GM23338 (cell line): ENCODE measurements at places on chromosomes 4 and X.
A peak's percentile ranks its signal among the peaks of the same experiment; 100 is the strongest.

DNA sequence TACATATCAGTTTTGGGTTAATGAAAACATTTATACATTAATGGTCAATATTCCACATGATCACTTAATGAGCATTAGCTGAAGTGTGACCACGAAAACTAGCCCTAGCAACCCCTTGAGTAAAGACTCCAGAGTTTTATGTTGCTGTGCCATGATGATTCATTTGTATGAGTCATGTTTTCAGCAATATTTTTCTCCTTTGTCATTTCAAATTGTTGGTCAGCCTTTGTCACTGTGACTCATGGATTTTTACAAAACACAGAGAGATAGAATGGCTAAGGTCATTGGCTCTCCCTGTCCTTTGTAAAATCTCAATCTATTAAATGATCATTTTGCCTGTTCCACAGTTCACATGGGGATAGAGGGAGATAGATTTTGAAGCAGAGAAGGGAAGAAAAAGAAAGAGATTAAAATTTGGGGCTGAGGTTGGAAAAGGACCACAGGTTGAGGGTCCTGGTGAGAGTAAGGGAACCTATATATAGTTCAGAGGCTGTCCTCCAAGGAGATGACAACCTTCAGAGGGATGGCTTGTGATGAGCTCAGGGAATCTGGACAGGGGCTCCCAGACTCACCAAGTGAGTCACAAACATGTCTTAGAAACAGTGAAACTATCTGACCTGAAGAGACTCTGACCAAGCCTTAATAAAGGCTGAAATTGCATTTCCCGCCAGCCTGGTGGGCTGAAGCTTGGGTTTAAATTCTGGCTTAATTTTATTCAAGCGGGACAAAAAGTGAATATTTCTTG lies 25.6 kb downstream of the NR0B1 start:
- peak; percentile 8 for DNase-seq

- no peak for DNase-seq
Observed at GRCh38 chr4:792626-793092, 33.3 kb downstream of the CPLX1 start.

DNA sequence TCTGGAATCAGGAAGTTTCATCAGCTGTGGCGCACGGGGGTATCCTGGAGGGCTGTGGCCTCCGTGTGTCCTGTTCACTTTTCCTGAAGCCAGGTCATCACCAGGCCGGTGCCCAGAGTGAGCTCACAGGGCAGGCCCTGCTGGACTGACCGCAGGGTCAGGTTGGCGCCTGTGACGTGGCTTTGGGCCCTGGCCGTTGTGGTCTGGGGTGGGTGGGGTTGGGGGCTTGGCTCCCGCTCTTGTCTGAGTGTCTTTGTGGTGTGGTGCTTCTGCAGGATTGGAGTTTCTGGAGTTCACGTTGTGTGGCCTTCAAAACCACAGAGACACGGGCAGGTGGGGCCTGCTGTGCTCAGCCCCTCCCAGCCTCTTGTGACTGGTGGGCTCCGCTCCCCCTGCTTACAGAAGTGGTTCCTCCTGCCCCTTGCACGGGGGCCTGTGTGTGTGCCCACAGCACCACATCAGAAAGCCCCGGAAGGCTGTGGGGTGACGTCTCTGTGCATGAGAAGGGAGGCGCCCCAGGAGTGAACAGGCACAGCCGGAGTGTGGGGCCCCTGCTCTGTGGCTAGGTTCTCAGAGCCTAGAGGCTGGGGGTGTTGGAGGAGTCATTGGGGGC lies 9.5 kb downstream of the RGS12 start:
- DNase-seq, result no peak

DNA sequence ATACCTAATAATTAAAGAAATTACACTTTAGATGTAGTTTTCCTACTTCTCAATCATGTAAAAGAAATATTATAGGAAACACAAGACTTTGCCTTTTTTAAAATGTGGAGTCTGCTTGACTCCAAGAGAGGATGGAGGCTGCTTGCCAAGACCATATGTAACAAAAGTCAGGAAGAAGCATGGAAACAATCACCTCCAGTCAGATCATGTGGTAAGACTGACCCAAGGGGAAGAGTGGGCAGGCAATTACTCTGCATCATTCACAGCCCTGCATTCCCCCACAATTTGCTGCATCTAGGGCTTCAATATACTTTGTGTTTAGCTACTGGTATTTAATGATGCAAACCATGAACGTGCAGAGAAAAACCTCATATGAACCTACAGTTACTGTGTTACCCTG lies 78.0 kb upstream of the RXFP1 start:
- no peak for DNase-seq

- DNase-seq, result no peak
Observed at GRCh38 chr4:140876615-140877364, 120.6 kb upstream of the TBC1D9 start.

DNA sequence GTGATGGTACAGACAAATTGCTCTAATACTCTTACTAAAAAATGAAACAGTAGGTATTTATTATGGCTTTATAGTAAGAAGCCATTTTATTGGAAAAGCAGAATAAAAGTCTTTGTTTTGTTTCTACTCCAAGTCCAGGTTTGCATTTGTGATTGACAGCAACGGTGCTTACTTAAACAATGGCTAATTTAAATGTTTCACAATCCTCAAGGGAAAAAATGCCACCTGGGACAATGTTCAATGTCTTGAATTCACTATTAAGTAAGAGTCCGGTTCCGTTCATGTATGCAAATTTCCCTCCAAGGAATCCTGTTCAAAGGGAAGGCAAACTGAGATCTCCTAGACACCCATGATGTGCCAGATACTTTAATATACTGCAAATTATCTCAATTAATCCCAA lies 123.6 kb downstream of the RBM47 start:
- DNase-seq, result no peak

GRCh38 chr4:73803213-73803612 lies 33.3 kb upstream of the CXCL6 start:
- no peak for DNase-seq

DNA sequence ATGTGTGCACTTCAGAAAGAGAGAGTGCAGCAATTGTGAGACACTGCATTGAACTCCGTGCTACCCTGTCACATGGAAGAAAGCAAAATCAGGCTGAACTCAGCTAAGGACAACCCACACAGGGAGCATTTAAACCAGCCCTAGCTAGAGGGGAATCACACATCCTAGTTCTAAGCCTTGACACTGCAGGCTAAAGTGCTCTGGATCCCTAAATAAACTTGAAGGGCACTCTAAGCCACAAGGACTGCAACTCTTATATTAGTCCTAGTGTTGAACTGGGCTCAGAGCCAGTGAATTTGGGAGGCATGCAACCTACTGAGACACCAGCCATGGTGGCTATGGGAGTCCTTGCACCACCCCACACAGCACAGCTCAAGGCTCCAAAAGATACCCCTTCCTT lies 311.9 kb downstream of the OPHN1 start:
- no peak for DNase-seq

- DNase-seq, result peak; percentile 17
Observed at GRCh38 chr4:118869808-118870342, 18.8 kb upstream of the SYNPO2 start.

DNA sequence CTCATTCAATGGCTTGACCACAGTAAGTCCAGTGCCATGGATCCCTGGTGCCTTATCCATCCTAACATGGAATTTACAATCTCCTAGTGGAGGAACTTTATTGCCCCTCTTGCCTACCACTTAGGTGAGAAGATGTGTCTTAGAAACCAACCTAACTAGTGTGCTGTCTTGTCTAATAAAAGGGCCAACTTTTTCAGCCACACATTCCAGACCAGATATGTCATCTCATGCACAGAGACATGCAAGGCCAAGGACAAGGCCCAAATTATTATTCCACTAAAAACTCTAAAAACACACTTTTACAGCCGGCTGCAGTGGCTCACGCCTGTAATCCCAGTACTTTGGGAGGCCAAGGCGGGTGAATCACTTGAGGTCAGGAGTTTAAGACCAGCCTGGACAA lies 10.6 kb upstream of the PRDX4 start:
- no peak for DNase-seq

DNA sequence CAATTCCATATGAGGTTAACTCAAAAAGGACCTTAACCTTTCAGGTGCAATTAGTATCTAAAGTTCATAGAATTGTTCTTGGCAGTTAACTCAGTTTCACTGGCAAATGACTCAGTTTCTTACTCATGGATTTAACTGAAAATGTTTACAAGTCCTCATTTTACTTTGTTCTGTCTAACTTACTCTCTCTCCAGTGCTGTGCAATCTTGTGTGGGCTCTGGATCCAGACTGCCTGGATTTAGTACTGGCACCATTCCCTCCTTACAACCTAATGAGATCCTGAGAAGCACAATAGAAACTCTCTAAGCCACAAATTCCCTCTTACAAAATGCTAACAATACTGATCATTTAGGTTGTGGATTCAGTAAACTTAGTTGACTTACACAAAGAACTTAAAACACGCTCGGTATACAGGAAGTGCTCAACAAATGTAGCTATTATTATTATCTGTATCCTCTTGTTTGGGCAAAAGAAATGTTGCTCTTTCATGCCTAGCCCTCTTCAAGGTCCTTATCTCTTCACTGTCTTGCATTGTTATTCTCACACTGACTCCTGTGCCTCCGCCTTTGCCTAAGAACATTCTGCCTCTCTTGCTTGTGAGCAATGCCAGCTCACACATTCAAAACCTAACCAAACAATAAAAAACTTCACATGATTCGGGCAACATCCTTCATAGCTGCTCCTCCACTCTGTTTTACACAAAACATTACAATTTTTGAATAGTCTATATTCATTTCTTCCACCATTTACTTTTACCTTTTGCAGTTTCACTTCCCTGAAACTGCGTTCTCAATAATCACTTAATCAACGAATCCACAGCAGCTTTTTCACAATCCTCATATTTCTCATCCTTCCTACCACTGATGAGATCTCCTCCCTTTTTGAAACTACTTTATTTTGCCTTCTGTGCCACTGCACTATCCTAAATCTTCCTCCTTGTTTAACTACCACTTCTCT lies 91.8 kb downstream of the PDE5A start:
- no peak for DNase-seq

DNA sequence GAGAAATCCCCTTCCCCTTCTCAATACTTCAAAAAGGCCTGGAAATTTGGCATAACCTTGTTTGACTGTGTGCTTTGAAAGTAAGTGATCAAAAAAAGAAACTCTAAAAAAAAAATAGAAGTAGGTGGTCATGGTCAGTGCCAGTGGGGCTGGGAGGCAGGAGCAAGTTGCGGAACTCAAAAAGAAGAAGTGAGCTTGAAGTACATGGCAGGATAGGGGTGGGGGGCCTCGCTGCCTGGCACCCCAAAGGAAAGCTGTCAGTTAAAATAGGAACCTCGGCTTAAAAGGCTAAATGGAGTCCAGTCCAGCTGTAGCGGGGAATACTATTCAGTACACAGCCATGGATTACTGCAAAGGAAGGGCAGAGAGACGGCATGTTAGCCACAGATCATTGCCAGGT lies 12.2 kb upstream of the NKRF start:
- DNase-seq, result no peak

- DNase-seq, result no peak
Observed at GRCh38 chr4:81287101-81287500, 72.1 kb upstream of the PRKG2 start.

GRCh38 chr4:113700602-113701150 lies 60.9 kb downstream of the CAMK2D start:
- no peak for DNase-seq

GRCh38 chr4:24683116-24683515 lies 98.8 kb upstream of the DHX15 start:
- no peak for DNase-seq

GRCh38 chrX:44156726-44157125 lies 183.5 kb upstream of the NDP start:
- no peak for DNase-seq

- DNase-seq, result no peak
Observed at GRCh38 chrX:53184836-53185235, 40.2 kb downstream of the KDM5C start.

DNA sequence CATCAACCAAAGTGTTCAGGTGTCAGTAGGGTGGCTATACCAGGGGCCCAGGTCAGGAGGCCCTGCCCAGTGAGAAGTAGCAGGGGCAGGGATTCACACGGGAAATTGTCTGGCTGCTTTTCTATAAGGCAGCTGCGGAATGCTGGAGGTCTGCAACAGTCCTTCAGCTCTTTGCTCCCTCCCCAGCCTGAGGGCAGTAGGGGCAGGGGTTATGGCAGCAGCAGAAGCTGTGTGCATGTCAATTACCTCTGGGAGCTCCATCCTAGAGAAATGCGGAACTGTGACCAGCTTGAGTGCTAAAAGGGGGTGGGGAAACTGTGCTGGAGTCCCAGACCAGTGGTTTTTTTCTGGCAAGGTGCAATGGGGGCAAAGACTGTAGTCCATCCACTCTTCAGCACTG lies 810.4 kb downstream of the PCDH7 start:
- no peak for DNase-seq

- no peak for DNase-seq
Observed at GRCh38 chr4:118776157-118776954, 59.6 kb downstream of the SEC24D start.

DNA sequence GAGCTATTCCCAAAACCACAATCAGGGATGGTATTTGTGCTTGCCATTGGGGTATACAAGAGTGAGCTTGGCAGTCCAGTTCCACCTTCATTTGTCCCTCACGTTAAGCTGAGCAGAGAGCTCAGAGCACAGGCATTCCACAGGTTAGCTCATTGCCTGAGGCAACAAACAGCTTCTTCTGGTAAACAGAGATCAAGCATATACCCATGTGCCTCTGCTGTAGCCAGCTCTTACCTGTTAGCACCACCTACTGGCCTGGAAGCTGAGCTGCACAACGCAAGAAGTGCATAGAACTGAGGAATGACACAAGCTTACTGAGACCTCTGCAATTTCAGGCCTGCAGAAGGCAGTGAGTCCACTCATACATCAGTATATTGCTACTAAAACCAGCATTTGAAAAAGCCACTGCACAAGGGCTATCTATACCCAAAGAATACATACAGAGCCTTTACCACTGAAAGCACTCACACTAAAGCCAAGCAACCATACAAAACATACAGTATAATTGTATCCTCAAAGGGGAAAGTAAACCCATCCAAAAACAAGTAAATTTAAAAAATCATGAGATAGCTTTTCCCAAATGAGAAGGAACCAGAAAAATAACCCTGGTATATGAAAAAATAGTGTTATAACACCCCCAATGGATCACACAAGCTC lies 258.3 kb upstream of the GABRA2 start:
- peak; percentile 87 for DNase-seq

- DNase-seq, result no peak
Observed at GRCh38 chr4:69518538-69519198, 23.0 kb upstream of the UGT2B4 start.

GRCh38 chr4:65437102-65437501 lies 233.2 kb downstream of the EPHA5 start:
- DNase-seq, result no peak

DNA sequence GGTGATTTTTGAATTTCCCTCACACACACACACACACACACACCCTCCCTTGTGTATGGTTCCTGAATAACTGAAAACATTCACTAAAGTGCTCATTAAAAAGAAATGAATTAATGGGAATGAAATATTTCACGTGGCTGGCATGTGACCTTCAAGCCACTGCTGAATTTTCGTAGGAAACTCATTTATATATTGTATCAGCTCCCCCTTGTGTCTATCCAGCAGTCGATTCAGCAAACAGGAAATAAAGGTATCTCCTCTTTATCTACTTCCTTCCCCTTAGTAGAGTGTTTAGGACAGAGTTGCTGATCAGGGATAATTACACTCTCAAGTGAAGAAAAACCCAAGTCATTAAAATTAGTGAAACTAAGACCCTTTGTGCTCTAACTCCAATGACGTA lies 912.6 kb upstream of the LCORL start:
- peak; percentile 31 for DNase-seq
